ENCODE measurements at places on chromosomes 5 and 9. TPM values are rescaled to one million over a fixed set of nuclear protein-coding genes. Genes with fewer than 3 reads are reported as not detected.

Gene FBP1
- 5.7 TPM for total RNA-seq

Gene FOXD4L5
- 0.07 TPM for total RNA-seq

DNA sequence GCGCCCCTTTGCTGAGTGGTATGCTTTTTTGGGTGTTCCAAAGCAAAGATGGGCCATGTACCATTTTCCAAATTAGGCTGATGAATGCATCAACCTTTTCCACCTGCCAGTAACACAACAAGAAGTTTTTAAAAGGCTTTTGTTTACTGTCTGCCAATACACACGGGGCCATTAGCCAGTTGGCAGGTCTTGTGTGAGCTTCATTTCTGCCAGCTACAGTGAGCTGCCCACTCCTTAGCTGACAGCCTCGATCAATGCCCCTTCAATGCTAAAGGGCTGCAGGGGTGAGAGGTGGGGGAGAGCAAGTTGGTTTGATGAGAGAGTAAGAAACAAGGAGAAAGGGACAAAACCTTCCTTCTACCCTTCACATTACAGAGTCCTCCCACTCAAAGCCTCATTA is 128.7 kb downstream of the C5orf15 start:
- H3K4me3 ChIP-seq, result no peak overlapping the region
- H3K27ac ChIP-seq, result no peak overlapping the region
- no peak for DNase-seq
- H3K36me3 ChIP-seq, result no peaks in the 10 kb centered on the region

- no peak overlapping the region for H3K4me3 ChIP-seq
- H3K27ac ChIP-seq, result no peak overlapping the region
- DNase-seq, result no peak
- no peaks in the 10 kb centered on the region for H3K27me3 ChIP-seq
- H3K36me3 ChIP-seq, result no peaks in the 10 kb centered on the region
These were observed 38.2 kb downstream of the C5orf15 start for GRCh38 chr5:133930061-133930812.

GRCh38 chr9:35237311-35237710 is 75.5 kb downstream of the UNC13B start:
- DNase-seq, result no peak
- no peak overlapping the region for H3K27ac ChIP-seq
- no peaks in the 10 kb centered on the region for H3K4me1 ChIP-seq
- no peak overlapping the region for H3K4me3 ChIP-seq
- H3K36me3 ChIP-seq, result peaks cover 34% of the 10 kb centered on the region

DNA sequence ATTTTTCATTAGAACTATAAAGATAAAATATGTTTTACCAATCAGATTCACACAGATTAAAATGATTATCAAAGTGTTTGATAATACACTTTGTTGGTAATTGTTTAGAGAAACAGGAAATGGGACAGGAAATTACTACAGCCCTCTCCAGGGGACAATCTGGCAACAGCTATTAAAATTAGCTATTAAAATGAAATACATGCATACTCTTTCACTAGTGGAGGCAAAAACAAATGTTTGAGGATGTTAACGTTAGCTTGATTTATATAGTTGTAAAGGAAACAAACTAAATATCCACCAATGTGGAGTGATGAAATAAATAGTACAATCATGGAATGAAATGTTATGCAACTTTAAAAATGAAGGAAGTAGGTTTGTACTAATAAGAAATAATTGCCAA is 53.7 kb downstream of the TARS1 start:
- no peaks in the 10 kb centered on the region for H3K27me3 ChIP-seq
- no peak overlapping the region for H3K4me3 ChIP-seq
- peaks cover 25% of the 10 kb centered on the region for H3K4me1 ChIP-seq
- H3K36me3 ChIP-seq, result no peaks in the 10 kb centered on the region

DNA sequence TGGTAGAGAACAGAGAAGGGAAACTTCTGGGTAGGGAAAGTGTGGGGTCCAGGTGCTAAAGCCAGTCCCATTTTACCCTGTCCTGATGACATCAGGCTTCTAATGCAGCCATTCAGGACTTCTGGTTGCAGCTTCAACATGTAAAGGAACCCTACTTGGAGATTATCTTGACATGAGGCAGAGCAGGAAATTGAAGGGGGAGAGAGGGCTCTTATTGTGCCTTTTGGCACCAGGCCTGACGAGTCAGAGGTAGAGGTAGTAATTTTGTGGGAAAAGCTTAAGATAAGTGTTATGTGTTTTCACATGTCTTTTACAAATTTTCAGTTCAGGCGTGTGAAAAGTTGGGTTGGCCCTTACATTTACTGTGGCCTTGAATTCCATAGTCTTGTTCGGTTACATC is 102.4 kb upstream of the APC start:
- H3K27me3 ChIP-seq, result no peaks in the 10 kb centered on the region
- H3K4me3 ChIP-seq, result no peak overlapping the region
- no peak overlapping the region for H3K27ac ChIP-seq
- peaks cover 8% of the 10 kb centered on the region for H3K4me1 ChIP-seq
- 0 out of 2 replicates have a peak, but pooled peaks cover 4% of the 10 kb centered on the region for H3K36me3 ChIP-seq
